Trophoblast cell (in vitro differentiated cells and primary cell): ENCODE measurements at places on chromosomes 4 and X.

DNA sequence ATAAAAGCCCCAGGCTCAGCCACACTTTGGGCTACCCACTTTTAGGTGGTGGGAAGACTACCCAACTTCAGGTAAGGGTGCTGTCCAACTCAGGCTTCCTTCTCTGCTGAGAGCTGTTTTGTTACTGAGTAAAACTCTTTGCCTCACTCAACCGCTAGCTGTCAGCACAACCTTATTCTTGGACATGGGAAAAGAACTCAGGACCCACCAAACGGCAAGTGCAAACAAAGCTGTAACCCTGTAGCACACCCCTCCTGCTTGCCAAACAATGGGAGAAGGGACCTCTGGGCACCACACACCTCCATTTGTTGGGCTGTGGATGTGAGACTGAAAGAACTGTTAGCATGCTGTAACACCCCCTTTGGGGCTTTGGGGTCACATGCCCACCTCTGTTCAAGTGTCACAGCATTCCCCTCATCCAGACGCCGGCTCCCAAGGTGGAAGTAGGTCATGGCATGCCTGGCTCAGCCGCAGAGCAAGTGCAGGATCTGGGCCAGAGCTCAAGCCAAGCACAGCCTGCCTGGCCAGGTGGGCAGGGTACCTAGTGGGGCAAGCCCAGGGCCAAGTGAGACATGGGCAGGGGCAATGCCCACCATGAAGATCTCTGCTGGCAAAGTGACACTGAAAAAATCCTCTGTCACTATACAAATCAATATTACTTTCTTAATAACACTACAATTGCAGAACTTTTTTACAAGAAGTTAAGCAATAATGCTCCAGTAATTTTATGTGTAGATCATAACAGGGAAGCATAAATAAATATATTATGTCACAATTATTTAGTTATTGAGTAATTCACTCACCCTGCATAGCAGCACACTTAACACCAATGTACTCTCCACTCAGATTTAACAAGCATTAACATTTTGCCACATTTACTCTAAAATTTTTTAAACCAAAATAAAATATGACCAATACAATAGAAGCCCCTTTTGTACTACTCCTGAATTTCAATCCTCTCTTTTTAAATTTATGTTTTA lies 107.2 kb downstream of the TBCK start:
- H3K36me3 ChIP-seq = peaks cover 5% of the 10 kb centered on the region
- no peak overlapping the region for H3K27ac ChIP-seq
- H3K4me3 ChIP-seq = no peak overlapping the region

- H3K4me1 ChIP-seq = no peaks in the 10 kb centered on the region
- H3K4me3 ChIP-seq = no peak overlapping the region
- no peaks in the 10 kb centered on the region for H3K36me3 ChIP-seq
- no peaks in the 10 kb centered on the region for H3K27me3 ChIP-seq
- no peak for DNase-seq
These were observed 391.4 kb upstream of the DIPK2B start for GRCh38 chrX:45592101-45592500.

DNA sequence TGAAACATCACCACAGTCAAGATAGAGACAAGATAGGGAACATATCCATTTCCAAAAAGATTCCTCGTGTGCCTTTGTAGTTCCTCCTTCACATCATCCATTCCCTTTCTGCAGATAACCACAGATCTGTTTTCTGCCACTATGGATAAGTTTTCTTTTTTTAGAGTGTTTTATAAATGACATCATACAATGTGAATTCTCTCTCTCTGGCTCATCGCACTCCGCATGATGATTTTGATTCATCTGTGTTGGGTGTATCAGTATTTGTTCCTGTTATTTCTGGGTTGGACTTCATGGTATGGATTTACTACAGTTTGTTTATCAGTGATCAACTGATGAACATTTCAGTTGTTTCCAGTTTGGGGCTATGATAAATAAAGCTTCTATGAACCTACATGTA lies 23.2 kb upstream of the ANXA3 start:
- peaks cover 3% of the 10 kb centered on the region for H3K4me1 ChIP-seq
- no peaks in the 10 kb centered on the region for H3K27me3 ChIP-seq
- no peak for DNase-seq
- H3K4me3 ChIP-seq = no peak overlapping the region

DNA sequence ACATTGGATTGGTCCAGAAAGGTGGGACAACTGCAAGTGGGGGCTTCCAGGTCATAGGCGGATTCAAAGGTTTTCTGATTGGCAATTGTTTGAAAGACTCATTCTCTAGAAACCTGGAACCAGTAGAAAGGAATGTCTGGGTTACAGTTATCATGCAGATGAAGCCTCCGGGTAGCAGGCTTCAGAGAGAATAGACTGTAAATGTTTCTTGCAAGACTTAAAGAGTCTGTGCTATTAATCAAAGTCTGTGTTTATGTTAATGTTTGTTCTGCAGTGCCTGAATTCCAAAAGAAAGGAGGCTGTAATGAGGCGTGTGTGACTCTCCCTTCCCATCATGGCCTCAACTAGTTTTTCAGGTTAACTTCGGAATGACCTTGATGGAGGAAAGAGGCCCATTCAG lies 43.9 kb upstream of the GC start:
- H3K27ac ChIP-seq = no peak overlapping the region
- DNase-seq = peak; percentile 21
- H3K4me1 ChIP-seq = no peaks in the 10 kb centered on the region
- no peaks in the 10 kb centered on the region for H3K27me3 ChIP-seq

DNA sequence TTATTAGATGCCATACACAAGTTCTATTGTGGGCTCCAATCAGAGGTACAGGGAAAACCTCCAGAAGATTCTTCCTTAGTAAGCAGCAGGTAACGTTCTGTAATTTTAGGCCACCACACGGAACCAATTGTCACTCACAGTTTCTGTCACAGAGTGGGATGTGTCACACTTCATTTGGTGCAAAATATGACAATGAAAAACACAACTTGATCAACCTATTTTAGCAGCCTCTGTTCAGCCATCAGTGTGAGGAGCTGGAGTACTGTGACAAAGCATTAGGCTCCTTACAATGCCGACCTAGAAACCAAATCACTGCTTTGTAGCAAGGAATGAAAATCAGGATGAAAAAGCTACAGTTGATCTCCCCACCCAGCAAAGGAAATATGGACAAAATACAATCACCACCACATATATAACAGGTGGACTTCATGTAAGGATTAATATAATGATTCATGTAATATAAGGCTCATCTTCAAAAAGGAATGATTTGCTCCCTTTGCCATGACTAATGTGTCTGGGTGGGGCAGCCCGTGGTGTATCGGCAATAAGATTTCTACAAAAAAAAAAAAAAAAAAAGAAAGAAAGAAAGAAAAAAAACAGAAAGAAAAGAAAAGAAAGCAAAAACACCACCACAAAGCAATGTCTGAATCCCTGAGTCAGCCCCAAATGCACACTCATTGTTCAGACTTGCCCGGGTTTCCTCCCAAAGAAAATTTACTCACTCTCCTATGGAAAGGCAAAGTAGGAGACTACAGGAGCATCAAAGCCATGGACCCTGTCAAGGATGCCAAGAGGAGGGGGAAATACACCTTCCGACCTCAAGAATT lies 36.0 kb downstream of the SLC9A7 start:
- no peak overlapping the region for H3K4me3 ChIP-seq
- H3K27me3 ChIP-seq = no peaks in the 10 kb centered on the region
- H3K36me3 ChIP-seq = no peaks in the 10 kb centered on the region
- no peak overlapping the region for H3K27ac ChIP-seq
- no peak for DNase-seq

- no peaks in the 10 kb centered on the region for H3K27me3 ChIP-seq
- H3K27ac ChIP-seq = no peak overlapping the region
- H3K4me3 ChIP-seq = no peak overlapping the region
- no peaks in the 10 kb centered on the region for H3K4me1 ChIP-seq
- no peak for DNase-seq
- H3K36me3 ChIP-seq = no peaks in the 10 kb centered on the region
These were observed 32.8 kb upstream of the STIM2 start for GRCh38 chr4:26827798-26828197.

- H3K4me1 ChIP-seq = no peaks in the 10 kb centered on the region
- no peak overlapping the region for H3K4me3 ChIP-seq
- no peak overlapping the region for H3K27ac ChIP-seq
- H3K36me3 ChIP-seq = no peaks in the 10 kb centered on the region
- no peaks in the 10 kb centered on the region for H3K27me3 ChIP-seq
These were observed 100.1 kb downstream of the EIF4E start for GRCh38 chr4:98828801-98829200.

DNA sequence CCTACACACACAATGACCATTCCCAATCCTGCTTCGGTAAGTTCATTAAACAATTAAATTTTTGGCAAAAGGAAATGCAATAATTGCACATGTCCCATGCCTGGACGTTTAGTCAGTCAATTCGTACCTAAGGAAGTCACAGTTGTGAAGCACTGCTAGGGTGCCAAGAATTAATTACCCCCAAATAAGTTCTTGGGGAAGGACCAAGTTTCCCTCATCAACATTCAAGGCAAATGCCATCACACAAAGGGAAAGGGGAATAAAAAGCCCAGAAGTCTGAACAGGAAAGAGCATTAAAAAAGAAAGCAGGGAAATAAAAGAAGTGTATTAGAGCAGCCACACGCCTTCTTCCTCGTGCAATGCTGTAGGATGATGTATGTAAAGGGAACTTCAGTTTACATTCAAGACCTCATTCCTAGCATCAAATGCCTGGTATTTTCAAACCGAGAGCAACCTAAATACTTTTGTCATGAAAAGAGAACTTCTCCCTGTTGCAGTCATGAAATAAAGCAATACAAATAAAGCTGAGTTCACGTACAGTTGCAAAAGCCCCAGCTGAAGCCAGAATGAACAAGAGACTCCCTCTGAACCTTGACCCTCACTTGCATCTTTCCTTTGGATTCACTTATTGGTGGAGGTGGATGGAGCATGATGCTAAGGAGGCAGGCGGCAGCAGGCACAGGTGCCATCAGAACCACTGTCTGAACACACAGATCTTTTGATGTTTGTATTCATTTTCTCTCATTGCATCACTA lies 124.0 kb upstream of the PPARGC1A start:
- no peak for DNase-seq
- H3K4me3 ChIP-seq = no peak overlapping the region
- H3K36me3 ChIP-seq = no peaks in the 10 kb centered on the region
- H3K27ac ChIP-seq = no peak overlapping the region
- no peaks in the 10 kb centered on the region for H3K27me3 ChIP-seq

DNA sequence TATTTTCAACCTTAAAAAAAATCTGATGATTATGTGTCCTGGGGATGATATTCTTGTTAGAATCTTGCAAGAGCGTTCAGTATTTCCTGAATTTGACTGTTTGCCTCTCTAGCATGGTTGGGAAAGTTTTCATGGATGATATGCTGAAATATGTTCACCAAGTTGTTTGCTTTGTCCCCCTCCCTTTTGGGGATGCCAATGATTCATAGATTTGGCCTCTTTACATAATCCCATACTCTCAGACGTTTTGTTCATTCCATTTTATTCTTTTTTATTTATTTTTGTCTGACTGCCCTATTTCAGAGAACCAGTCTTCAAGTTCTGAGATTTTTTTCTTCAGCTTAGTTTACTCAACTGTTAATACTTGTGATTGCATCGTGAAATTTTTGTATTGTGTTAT lies 415.1 kb downstream of the FAM47B start:
- H3K4me3 ChIP-seq = no peak overlapping the region
- H3K27me3 ChIP-seq = no peaks in the 10 kb centered on the region
- H3K4me1 ChIP-seq = peaks cover 7% of the 10 kb centered on the region
- no peak overlapping the region for H3K27ac ChIP-seq
- no peak for DNase-seq

DNA sequence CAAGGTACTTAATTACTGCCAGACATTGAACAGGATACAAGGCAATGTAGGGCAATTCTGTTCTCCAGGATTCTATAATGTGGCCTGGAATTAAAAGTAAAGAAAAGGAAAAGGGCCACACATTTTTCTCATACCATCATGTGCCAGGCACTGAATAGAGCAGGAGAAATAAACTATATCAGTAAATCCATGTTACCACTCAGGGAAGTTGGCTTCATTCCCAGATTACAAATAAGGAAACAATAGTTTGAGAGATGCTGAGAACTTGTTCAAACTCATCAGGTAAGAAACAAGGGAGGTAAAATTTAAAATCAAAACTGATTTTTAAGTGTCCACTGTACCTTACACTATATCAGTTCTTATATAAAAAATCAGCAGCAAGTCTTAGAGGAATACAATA lies 645.0 kb upstream of the ATOH1 start:
- H3K4me1 ChIP-seq = peaks cover 3% of the 10 kb centered on the region
- H3K27me3 ChIP-seq = no peaks in the 10 kb centered on the region
- no peak overlapping the region for H3K4me3 ChIP-seq

DNA sequence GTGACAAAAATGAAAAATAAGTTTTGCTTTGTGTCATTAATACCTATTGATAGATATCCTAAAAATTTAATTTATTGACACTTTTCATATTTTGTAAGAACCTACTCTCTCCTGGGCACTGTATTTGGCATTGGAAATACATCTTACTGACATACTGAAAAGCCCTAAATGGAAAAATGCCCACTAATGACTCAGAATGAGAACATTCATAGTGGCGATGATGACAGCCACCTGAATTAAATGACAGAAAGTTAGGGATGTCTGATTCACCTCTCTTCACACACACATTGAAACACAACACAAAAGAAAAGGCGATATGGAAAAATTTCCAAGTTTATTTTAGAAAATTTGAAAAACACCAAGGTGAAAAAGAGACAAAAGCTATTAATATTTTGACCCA lies 992.3 kb downstream of the STPG2 start:
- DNase-seq = no peak
- no peaks in the 10 kb centered on the region for H3K27me3 ChIP-seq
- no peaks in the 10 kb centered on the region for H3K4me1 ChIP-seq
- H3K4me3 ChIP-seq = no peak overlapping the region
- H3K27ac ChIP-seq = no peak overlapping the region
- no peaks in the 10 kb centered on the region for H3K36me3 ChIP-seq

DNA sequence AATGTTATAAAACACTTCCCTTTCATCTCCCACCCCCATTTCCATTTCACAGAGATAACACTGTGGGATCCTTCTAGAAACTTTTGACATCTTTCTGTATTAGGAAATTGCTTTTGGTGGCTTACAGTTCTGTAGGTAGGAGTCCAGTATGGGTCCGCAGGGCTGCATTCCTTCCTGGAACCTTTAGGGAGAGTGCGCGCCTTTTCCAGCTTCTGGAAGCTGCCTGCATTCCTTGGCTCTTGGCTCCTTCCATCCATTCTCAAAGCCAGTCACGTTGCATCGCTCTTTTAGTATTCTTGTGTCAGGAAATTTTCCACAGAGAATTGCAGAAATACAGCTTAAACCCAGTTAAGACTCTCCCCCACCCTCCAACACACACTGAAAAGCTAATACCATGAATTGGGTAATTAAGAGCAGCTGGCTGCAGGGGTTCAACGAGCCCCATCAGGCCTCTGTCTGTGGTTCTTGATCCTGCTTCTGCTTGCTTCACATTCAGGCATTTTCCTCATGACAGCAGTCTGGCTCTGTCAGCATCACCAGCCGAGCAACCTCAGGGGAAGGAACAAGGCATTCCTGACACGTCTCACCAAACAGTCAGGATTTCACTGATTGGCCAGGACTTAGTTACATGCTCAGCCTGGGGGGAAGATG lies 48.8 kb downstream of the SEPTIN11 start:
- H3K4me1 ChIP-seq = peaks cover 9% of the 10 kb centered on the region
- H3K27ac ChIP-seq = peak overlapping the region; percentile 60
- no peak overlapping the region for H3K4me3 ChIP-seq
- H3K27me3 ChIP-seq = no peaks in the 10 kb centered on the region
- H3K36me3 ChIP-seq = peaks cover 6% of the 10 kb centered on the region
- peak; percentile 87 for DNase-seq

- no peak overlapping the region for H3K4me3 ChIP-seq
- no peaks in the 10 kb centered on the region for H3K27me3 ChIP-seq
- peak overlapping the region; percentile 51 for H3K27ac ChIP-seq
These were observed 21.2 kb downstream of the PTTG2 start for GRCh38 chr4:37981425-37981824.

GRCh38 chr4:2923141-2923551 lies 40.1 kb downstream of the NOP14 start:
- H3K27ac ChIP-seq = peak overlapping the region; percentile 1
- H3K4me3 ChIP-seq = no peak overlapping the region
- H3K4me1 ChIP-seq = peaks cover 8% of the 10 kb centered on the region
- peaks cover 44% of the 10 kb centered on the region for H3K36me3 ChIP-seq
- H3K27me3 ChIP-seq = no peaks in the 10 kb centered on the region
- DNase-seq = no peak
